ENCODE measurements at places on chromosomes 12 and 14. TPM values are rescaled to one million over a fixed set of nuclear protein-coding genes. Genes with fewer than 3 reads are reported as not detected.

DNA sequence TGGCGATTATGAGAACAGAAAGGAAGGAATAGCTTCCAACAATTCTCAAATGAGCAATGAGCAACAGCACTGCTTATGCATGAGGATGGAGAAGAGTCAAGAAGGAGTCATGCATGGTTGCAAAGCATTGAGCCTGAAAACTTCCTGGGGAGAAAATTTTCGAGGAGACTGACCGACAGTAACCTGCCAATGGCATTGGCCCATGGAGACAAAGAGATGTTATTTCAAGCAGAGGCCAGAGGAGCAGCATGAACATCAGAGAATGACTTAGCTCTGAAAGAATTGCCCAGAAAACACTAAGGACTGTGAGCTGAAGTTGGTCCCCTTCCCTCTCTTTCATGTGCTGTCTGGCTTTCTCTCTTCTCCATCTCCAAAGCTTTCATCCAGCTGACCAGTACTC is 343.4 kb downstream of the ADAMTS20 start:
- no peak for DNase-seq

DNA sequence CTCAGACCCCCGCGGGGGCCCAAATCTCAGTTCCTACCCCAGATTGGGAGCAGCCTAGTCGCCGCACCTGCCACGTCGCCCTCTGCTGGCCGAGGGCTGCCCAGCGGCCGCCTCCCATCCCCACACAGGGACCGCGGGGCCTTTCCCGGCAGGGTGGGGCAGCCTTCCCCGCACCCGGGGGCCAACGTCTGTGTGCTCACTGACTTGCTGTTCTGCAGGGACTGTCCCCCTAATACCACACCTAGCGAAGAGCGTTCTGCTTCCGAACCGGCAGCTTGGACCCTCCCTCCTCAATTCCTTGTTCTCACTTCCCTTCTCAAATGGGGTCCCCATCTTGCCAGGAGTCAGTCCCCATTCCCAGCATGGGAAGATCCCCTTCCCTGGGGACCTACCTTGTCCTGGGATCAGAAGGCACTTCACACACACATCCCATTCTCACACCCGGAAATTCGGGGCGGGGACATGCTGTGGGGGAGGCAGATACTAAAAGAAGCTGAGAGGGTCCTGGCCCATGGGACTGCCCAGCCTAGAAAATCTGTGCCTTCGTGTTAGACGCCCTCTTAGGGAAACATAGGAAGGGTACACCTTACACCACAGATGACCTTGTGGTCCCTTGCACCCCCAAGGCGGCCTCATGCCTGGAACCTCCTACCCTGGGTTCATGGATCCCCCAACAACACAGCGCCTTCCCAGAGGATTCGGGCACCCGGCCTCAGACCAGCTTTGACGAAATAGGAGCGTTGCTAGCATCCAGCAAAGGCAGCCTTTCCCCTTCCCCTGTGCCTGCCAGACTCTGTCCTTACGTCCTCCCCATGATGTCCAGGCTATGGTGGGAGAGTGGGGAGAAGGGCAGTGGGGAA is 16.4 kb downstream of the ACVRL1 start:
- peak; percentile 61 for DNase-seq

GRCh38 chr12:1305791-1306500 is 288.4 kb downstream of the FBXL14 start:
- no peak for DNase-seq

DNA sequence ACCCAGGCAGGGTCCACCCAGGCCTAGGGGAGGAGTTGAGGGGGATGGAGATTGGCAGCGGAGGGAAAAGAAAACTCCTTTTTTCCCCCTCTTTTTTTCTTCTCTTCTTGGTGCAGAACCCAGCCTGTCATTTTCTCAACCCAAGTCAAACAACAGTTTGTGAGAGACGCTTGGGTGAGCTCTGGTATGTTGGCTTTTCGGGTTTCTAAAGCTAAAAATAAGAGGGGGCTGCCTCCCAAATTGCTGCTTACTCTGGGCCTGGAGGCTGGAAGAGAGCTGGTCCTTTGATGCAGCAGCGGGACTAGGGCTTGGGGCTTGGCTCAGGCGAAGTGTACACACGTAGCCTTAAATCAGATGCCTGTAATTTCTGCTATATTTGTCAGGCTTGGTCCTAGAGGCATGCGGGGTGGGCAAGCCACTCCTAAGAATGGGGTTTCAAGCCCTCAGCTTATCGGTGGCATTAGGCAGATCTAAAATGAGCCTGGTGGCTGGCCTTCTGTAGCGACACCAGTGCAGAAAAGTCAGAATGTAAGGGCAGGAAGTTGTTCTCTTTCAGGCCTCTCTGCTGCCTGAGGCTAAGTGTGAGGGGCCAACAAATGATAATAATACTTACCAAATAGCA is 816 bp upstream of the SLC8A3 start:
- no peak for DNase-seq

SPIC gene
- total RNA-seq: not detected

- DNase-seq: no peak
Observed at GRCh38 chr14:104873380-104874055, 8.4 kb downstream of the CEP170B start.

GRCh38 chr14:50846226-50846880 is 15.4 kb upstream of the NIN start:
- DNase-seq: no peak

DNA sequence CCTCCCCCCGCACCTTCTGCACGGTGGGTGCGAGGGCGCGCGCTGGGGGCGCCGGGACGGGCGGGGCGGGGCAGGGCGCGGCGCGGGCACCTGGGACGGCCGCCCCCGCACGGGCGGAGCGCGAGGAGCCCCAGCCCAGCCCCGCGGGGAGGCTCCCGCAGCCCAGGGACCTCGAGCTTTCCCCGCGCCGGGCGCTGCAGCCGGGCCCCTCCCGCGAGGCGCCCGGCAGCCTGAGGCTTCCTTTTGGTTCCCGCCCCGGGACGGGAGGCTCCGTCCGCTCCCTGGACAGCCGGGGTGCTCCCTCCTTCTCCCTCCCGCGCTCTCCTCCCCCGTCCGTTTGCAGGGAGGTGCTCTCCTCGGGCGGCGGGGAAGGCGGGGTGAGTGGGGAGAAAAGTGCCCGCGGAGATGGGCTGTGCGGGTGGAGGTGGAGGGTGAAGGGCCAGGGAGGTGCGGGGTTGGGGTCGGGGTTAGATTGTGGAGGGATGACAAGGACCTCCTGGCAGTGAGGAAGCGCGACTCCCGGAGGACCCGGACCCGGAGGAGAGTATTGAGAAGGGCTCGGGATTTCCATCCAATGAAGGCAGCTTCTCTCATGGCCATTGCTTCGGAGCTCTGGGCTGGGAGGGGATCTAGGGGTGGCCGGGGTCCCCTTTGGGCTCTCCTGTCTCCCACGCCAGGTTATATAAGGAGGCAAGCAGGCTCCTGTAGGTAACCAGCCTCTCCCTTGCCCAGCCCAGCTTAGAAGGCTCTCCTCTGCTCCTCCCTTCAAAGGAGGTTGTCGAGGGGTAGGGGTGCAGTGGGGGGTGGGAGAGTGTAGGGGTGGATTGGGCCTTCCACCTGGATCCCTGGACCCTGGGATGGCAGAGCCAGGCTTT is 645 bp downstream of the JDP2 start:
- no peak for DNase-seq

GRCh38 chr12:124423761-124424515 is 129.0 kb downstream of the RFLNA start:
- no peak for DNase-seq

DNA sequence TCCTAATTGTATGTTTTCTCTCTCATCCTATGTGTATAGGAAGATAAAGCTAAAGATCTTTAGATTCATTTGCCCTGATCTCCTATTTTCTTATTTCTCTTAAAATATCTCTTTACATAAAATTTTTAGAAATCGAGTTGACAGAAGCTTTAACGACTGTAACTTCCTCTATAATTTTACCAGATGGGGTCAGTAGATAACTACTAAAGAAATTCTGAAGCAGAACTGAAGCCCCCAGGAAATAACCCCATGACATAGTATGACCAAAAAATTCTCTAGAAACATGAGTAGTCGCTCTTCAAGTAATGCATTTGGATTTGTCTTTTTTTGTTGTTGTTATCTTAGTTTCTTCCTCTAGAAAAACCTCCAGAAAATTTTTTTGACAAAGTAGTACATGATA is 288.0 kb downstream of the ERC1 start:
- no peak for DNase-seq

DNA sequence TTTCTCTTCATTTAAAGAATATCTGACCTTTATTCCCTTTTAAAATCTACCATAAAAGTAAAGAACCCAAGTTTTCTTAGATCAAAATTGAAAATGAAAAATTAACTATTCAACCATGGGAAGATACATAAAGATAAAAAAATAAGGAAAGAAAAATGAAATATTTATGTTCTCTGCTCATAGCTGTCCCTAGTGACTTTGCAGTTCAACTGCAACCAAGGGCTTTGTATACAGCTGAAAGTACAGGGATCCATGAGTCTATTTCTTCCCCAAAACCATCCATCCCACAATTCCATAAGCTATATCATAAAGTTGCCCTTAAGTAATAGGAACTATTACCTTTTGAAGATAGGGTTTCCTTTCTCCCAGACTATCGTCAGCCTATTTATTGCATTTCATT is 113.1 kb downstream of the ITPR2 start:
- DNase-seq: no peak

DNA sequence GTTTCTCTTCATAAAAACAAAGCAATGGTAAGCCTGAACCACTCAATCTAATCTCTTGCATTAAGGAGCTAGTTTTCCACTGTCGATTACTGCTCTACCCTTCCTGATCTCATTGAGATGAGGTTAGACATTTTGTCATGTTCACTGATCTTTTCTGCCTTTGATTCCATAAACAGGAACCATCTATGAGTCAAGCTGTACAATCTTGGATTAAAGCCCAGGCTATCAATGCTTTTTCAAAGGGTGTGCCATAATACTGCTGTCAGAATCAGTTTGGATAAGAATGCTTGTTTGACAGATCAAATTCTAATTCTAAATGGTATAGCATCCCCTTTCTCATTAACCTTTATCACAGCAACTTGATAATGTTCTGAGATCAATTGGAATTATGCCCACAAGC is 16.1 kb downstream of the GRIP1 start:
- DNase-seq: no peak

GRCh38 chr12:65667932-65668331 is 156.4 kb upstream of the HMGA2 start:
- DNase-seq: no peak

CPNE6 gene
- not detected for total RNA-seq

DNA sequence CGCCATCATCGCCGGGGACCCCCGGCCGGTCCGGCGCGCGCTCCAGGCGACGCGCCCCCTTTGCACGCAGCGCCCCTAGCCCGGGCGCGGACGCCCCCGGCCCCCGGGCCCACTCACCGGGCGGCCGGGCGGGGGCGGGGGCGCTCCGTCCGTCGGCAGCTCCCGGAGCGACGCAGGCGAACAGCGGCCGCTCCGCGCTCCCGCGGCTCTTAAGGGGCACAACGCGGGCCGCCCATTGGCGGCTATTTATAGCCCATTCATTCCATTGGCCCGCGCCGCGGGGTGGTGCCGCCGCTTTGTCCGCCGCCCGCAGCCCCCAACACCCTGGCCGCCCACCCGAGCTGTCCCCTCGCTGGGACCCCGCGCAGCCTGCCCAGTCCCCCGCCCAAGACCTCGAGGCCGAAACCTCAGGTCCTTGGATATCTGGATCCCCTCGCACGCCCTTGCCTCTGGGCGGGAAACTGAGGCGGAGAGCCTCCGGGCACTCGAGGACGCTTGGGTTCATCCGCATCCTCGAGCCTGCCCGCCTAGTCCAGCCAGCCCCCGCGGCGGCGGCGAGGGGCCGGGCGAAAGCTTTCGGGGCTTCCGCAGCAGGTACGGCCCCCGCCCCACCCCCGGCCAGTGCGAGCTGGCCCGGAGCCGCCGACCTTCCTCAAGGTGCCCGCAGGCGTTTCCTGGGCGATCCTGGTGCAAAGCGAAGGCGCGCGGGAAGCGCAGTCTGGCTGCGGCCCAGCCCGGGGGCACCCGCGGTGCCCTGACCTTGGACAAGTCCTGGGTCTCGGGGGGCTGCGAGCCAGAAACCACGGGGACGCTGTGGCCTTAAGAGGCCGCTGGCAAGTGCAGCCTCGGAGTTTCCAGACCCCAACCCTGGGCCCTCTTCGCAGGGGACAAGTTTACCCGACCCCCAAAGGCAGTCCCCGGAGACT is at the start of gene CKB:
CKB (minus strand) TSS at position 182 of the 926 bp plus-strand sequence. CDS start 337 bp downstream, outside the sequence.
- no peak for DNase-seq

TMEM119 gene
- not detected for total RNA-seq

DNA sequence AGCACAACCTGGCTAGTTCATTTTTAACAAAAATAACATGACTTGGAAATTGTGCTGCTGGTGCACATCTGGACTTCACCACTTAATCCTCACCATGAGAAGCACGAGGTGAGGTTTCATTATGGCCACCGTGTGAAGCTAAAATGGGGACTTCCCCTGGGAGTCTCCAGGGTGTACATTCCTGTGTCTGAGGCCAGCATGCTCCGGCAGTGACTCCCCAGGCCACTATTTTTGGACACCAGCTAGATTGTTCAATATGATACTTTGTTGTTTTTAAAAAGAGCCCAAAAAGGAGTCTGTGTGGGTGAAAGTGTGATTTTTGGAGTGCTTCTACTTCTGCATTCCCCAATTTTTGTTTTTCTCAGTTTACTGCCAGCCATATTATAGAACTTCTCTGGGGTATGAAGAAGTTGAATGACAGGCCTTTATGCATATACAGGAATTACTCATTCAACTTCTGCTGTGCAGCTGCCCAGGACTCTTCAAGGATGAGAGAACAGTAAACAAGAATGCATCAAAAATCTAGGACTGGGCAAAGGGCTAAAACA is 16.9 kb upstream of the AICDA start:
- no peak for DNase-seq

ADGRD1 gene
- not detected for total RNA-seq

DNA sequence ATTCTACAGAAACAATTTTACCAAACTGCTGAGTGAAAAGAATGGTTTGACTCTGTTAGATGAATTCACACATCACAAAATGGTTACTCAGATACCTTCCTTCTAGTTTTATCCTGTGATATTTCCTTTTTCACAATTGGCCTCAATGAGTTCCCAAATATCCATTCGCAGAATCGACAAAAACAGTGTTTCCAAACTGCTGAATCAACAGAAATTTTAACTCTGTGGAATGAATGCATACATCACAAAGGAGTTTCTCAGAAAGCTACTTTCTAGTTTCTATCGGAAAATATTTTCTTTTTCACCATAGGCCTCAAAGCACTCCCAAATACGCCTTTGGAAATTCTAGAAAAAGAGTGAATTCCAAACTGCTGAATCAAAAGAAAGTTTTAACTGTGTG is 525.0 kb downstream of the ALG10 start:
- DNase-seq: no peak

GRCh38 chr14:50344876-50345563 is 32.9 kb downstream of the DMAC2L start:
- no peak for DNase-seq

MYO1A gene
- 1.3 TPM for total RNA-seq

DNA sequence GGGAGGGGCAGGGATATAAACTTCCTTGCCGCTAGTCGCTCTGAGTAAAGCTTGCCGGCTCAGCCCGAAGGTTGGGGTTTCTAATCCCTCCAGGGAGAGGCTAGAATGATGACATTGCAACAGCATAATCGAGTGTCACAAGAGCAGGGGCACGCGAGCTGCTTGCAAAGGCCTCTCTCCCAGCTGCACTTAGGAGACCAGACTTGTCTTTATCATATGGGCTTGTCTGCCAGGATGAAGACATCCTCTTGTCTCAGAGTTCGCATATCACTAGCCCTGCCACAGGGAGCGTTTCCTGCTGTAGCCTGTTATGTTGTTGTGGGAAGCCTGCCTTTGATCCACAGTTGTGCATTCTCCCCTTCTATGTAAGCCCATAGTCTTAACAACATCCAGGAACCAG is 180.0 kb downstream of the ESR2 start:
- no peak for DNase-seq
